Activated CD4-positive, alpha-beta T cell treated with anti-CD3 and anti-CD28 coated beads, Interleukin-2, amount 10 ng/mL, durations not matched to agents 24 days and 14 days (primary cell): ENCODE measurements at places on chromosomes 2 and 18. TPM values are rescaled to one million over a fixed set of nuclear protein-coding genes. Genes with fewer than 3 reads are reported as not detected.

The RAD51AP2 gene
- total RNA-seq = not detected in 2 replicates

The DYNAP gene
- total RNA-seq = not detected in 2 replicates

The NEU4 gene
- total RNA-seq = 1.0 and 1.2 TPM in 2 replicates

The C2orf49 gene
- total RNA-seq = 20.8 and 25.5 TPM in 2 replicates

The CCDC121 gene
- 0.54 and 0.63 TPM in 2 replicates for total RNA-seq

The EML6 gene
- total RNA-seq = 0.77 and 0.83 TPM in 2 replicates

The FAM237A gene
- total RNA-seq = not detected in 2 replicates

The GALNT14 gene
- 0.31 and 0.33 TPM in 2 replicates for total RNA-seq

The LDLRAD4 gene
- 35.6 and 36.5 TPM in 2 replicates for total RNA-seq

The GPR35 gene
- total RNA-seq = 7.1 and 8.7 TPM in 2 replicates

The PSMD1 gene
- total RNA-seq = 200 and 203 TPM in 2 replicates
